Mesothelial cell of epicardium (in vitro differentiated cells): ENCODE measurements at places on chromosomes 6 and 20. TPM values are rescaled to one million over a fixed set of nuclear protein-coding genes. Genes with fewer than 3 reads are reported as not detected.

Gene GJA1
- total RNA-seq, result 125 to 140 TPM (median 136 TPM) in 3 replicates

GRCh38 chr6:56448046-56448445 lies 194.6 kb downstream of the DST start:
- no peak for DNase-seq
- H3K27me3 ChIP-seq, result no peaks in the 10 kb centered on the region
- peaks cover 18% of the 10 kb centered on the region for H3K4me1 ChIP-seq
- no peak overlapping the region for H3K27ac ChIP-seq

DNA sequence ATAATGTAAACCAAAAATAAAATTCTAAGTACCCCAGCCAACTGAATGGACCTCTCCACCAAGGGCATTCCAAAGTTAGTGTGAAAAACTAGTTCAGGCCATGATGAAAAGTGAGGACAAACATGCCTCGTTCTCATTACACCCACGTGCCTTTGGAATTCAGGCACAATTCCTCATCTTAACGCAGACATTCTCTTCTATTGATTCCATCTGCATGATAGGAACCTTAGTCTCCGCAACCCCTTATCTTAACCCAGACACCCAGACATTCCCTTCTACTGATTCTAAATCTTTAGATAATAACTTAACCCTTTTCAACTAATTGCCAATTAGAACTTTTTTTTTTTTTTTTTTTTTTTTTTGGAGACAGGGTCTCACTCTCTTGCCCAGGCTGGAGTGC lies 7.6 kb upstream of the SERPINB6 start:
- no peak overlapping the region for H3K4me3 ChIP-seq
- no peak for DNase-seq
- H3K27me3 ChIP-seq, result no peaks in the 10 kb centered on the region
- H3K4me1 ChIP-seq, result peaks cover 29% of the 10 kb centered on the region
- H3K36me3 ChIP-seq, result no peaks in the 10 kb centered on the region
- H3K27ac ChIP-seq, result no peak overlapping the region

DNA sequence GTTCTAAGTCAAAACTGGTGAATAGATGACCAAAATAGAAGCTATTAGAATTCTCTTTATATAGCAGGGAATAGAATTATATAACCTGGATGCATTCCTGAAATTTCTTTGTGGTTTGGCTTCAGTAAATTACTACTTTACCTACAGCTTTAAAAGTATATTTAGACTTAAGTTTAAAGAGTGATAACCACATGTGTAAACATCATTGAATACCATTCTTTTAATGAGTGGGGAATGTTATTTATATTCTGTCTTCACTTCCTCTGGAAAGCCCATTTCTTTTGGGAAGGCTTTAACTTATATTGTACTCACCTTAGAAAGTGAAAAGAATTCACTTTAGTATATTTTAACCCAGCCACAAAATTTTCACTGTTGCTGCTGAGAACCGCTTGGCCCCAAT lies 39.1 kb downstream of the PLEKHG1 start:
- no peaks in the 10 kb centered on the region for H3K36me3 ChIP-seq
- H3K4me1 ChIP-seq, result peaks cover 84% of the 10 kb centered on the region
- peak overlapping the region; percentile 68 for H3K27ac ChIP-seq
- DNase-seq, result no peak

Gene SPTLC3
- 27.0 to 28.5 TPM (median 27.7 TPM) in 3 replicates for total RNA-seq

DNA sequence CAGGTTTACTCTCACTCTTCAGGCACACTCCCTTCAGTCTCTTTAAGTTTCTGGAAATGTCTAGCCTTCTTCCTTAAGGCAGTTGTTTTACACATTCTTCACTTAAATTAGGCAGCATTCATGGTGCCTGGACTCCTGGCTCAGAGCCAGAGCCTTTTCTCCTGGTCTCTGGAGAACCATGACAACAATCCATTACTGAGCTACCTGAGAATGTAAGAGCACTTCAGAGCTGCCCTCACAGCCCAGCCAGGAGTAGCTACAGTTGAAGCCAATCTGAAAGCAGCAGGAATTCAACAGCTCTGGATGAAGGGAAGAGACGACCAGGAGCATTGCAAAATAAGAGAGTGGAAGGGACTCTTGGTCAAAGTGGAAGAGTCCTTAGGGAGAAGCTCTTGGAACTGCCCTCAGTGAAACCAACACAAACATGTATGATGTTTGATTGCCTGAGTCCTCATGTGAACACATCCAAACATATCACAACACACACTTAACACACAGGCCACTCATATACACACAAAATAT lies 416.8 kb upstream of the SPTLC3 start:
- H3K36me3 ChIP-seq, result no peaks in the 10 kb centered on the region
- no peaks in the 10 kb centered on the region for H3K27me3 ChIP-seq
- H3K27ac ChIP-seq, result peak overlapping the region; percentile 14
- H3K4me1 ChIP-seq, result peaks cover 28% of the 10 kb centered on the region
- no peak overlapping the region for H3K4me3 ChIP-seq

DNA sequence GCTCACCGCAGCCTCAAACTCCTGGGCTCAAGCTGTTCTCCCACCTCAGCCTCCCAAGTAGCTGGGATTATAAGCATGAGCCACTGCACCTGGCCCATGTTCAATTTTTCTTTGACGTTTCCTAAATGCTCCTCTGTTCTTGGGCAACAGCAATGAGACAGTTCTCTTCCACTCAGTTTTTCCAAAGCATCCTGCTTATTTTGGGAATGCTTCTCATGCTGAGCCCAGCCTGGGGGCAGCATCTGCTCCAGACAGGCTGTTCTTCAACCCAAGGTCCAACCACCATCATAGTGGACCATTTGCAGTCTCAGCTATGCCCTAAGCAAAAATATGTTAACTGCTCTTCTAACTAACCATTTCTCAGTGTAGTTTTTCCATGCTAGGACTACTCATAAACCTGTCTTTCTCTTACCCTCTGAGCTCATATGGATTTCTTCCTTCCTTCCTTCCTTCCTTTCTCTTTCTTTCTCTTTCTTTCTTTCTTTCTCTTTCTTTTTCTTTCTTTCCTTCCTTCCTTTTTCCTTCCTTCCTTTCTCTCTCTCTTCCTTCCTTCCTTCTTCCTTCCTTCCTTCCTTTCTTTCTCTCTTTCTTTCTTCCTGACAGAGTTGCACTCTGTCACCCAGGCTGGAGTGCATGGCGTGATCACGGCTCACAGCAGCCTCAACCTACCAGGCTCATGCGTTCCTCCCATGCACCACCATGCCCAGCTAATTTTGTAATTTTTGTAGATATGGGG lies 48.4 kb downstream of the GCNT2 start:
- H3K4me3 ChIP-seq, result no peak overlapping the region
- no peaks in the 10 kb centered on the region for H3K27me3 ChIP-seq
- H3K4me1 ChIP-seq, result peaks cover 27% of the 10 kb centered on the region
- no peak overlapping the region for H3K27ac ChIP-seq

DNA sequence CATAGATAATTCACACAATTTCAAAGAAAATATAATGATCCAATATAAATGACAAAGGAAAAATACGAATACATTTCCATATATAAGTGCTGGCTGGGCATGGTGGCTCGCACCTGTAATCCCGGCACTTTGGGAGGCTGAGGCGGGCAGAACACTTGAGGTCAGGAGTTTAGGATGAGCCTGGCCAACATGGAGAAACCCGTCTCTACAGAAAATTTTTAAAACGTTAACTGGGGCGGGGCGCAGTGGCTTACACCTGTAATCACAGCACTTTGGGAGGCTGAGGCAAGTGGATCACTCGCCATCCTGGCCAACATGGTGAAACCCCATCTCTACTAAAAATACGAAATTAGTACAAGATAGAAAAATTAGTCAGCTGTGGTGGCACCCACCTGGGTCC lies 14.9 kb upstream of the MAPK13 start:
- peaks cover 18% of the 10 kb centered on the region for H3K36me3 ChIP-seq
- no peak overlapping the region for H3K4me3 ChIP-seq
- no peak overlapping the region for H3K27ac ChIP-seq

Gene GSTA1
- total RNA-seq, result not detected in 3 replicates

Gene PPP1R14C
- total RNA-seq, result 0.16 to 0.38 TPM (median 0.27 TPM) in 3 replicates

Gene NNAT
- 18.5 to 19.4 TPM (median 19.3 TPM) in 3 replicates for total RNA-seq

GRCh38 chr6:159693894-159694545 lies 979 bp upstream of the SOD2 start:
- peak overlapping the region; percentile 92 for H3K27ac ChIP-seq
- no peaks in the 10 kb centered on the region for H3K36me3 ChIP-seq
- DNase-seq, result no peak
